Tibial nerve (tissue), 4 donors: ENCODE measurements at places on chromosomes 1 and 21.

GRCh38 chr1:92343061-92343460 is 44.2 kb downstream of the RPAP2 start:
- no peak for DNase-seq

DNA sequence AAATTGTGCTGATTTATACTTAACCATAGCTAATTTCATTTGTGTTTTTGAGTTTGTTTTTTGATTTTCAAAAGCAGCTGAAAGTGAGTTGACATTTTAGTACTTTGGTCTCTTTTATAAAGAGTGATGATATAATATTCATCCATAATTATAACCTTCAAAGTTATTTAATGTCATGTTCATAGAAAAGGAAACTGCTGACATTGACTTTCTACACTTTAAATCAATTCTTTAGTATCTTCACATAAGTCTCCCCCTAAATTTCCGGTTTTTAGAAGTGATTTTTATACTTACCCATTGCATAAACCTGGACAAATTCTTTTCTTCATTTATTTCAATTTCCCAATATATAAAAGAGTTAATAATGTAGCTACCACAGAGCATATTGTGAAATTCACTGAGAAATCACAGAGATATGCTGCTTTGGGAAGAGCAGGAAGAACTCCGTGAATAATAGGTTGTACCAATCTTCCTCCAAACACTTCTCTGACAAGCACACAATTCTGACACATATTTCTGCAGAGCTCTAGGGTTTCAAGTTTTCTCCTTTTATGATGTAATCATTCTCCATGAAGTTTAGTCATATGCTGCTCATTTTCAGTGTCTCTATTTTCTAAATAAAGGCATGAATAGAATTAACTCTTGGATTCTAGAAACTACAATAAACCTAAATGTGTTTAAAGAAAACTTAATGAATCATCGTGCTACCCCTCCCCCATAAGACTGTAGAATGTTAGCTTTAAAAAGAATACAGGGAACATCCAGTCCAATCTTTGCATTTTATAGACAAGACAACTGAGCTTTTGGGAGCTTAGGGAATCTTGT is 25.6 kb upstream of the CDC42BPA start:
- DNase-seq: no peak

DNA sequence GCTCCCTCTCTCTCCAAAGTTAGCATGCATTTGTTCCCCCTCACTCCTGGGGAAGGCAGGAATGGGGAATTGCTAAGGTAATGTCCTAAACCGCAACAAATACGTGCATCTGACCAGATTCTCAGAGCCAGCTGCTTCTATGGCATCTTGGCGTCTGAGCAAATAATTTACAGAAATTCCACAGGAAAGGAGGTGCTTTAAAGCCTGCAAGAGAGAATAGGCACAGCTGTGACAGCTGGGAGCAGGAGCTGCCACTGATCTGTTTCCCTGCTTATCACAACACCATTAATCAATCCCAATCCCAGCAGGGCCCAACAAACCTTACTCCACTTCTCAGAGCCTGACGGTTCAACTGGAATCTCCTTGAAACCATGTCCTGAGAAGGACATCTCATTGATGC is 83.5 kb upstream of the ZNF281 start:
- DNase-seq: no peak

DNA sequence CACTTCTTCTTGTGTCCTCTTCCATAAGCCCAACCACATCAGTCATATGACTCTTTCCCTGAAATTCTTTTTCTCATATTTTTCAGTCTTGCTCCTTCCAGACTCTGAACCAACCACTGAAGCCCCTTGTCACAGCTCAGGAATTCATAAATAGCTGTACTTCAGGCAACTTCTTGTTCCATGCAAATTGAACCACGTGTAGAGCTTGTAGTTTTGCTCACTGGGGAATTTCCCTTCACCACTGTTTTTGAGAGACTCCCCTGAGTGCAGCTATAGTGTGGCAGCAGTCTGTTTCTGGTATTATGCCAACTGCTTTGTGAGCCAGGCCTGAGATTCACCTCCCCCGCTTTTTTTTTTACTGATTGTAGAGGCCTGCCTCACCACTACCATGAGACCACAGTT is 150.3 kb upstream of the SPAG17 start:
- no peak for DNase-seq

- no peak for DNase-seq
These were observed 22.8 kb downstream of the SLC9C2 start for GRCh38 chr1:173580071-173580470.

- no peak for DNase-seq
These were observed 23.4 kb downstream of the SAMSN1 start for GRCh38 chr21:14522736-14523135.

DNA sequence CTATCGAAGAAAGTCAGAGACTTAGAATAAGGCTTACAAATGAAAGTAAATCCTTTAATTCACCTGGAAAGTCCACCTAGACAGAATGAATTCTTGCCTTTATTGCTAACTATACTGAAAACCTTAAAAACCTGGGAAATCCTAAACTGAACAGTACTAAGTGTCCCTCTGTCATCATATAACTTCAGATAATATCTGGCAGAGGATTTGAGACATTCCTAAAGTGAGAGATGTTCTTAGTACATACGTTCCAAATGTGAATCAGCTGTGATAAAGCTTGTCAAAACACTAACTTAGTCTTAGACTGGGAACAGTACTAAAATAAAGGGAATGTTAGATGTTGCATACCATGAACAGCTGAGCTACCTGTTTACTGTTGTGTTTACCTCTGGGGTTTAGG is 121.7 kb downstream of the TNFSF18 start:
- DNase-seq: no peak

- DNase-seq: no peak
These were observed 207.8 kb upstream of the NRIP1 start for GRCh38 chr21:15272591-15272990.

- no peak for DNase-seq
These were observed 50.8 kb downstream of the RHBG start for GRCh38 chr1:156419854-156420204.

- DNase-seq: no peak
These were observed 98.3 kb downstream of the DUSP10 start for GRCh38 chr1:221643404-221644144.

GRCh38 chr21:38358666-38359065 is 101.9 kb downstream of the KCNJ15 start:
- DNase-seq: no peak

DNA sequence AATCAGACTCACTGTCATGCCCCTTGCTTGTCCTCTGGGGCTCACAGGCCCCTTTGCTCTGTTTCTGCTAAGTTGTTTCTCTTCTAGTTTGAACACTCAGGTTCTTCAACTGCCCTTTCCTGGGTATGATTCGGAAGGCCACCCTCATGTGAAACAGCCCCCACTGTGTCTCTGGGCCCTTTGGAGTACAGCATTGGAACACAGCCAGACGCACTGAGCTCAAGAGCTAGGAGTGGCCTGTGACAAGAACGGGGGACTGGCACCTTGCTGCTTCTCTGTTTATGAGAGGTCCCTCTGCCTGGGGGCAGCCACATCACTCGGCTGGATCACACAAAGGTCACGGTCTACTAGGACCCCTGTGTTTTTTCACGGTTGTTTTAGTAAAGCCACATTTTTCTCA is 114.4 kb upstream of the ZC3H12A start:
- DNase-seq: no peak

- no peak for DNase-seq
These were observed 31.8 kb downstream of the DIPK1A start for GRCh38 chr1:92929461-92929860.
